Neural progenitor cell (in vitro differentiated cells): ENCODE measurements at places on chromosomes 6 and 20.

- DNase-seq, result no peak
These were observed 136.7 kb downstream of the AIG1 start for GRCh38 chr6:143197377-143197776.

- no peak for DNase-seq
These were observed 827.3 kb downstream of the DHX35 start for GRCh38 chr20:39789411-39789810.

DNA sequence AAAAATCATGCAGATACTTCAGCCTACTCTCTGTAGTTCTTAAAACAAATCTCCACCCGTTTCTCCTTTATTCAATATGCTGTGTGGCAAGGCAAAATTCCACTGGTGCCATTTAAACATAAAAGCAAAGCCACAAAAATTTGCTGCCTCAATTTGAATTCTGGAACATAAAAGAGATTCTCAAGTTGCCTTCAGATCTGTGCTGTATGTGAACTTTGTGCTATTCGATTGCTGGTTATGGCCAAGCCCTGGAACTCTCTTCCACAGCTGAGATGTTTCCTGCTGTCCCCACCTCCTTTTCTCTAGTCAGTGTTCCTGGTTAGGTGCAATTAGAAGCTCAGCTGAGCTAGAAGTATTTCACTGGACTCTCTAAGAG lies 395.3 kb upstream of the BTBD3 start:
- DNase-seq, result no peak

GRCh38 chr6:5231289-5231688 lies 29.5 kb downstream of the LYRM4 start:
- DNase-seq, result no peak

- DNase-seq, result no peak
These were observed 263.5 kb downstream of the THBS2 start for GRCh38 chr6:168990019-168990751.

DNA sequence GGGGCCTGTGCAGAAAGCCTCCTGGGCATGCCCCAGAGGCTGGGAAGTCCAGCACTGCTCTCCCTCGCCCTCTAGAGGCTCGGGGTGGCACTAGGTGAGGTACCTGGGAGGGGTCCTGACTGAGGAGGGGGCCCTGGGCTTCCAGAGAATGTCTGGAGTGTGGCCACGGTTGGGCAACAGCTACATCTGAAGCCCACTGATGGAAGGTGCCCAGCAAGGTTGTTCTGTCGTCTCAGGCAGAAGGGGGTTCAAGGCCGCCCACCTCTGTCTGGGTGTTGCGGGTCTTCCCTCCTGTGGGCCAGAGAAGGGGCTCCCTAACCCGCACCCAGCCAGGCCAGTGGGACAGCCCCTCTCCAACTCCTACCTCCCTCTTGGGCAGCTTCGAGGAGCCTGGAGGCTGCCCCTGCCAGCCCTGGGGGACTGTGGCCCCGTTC lies 11.4 kb upstream of the VEGFA start:
- peak; percentile 85 for DNase-seq
